ENCODE measurements at places on chromosomes 6 and 20.

DNA sequence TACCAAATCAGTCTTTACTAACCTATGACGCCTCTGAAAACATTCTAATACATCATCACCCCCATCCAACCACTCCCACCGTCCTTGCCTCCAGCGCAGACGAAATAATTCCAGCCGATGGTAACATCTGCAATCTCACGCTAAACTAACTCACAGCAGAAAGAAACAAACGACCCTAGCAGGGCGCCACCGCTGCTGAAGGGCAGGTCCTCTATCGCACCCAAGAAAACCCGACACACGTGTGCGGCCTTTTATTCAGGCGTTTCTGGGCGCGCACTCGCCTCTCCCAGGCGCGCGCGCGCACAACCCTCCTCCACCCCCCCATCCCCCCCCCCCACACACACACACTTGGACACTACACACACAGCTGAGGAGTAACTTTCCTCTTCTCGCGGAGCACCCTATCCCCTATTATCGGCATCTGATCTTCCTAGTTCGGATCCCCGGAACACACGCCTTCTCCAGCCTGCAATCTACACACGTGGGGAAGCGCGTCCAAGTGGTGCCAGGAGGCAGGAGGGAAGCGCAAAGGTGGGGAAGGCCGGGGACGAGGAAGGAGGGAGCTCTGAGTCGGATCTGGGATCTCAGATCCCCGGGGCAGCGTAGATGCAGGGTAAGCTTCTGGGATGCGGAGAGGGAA lies 1.4 kb downstream of the GFOD1 start:
- DNase-seq, result peak; percentile 64

GRCh38 chr6:80022803-80023202 lies 18.4 kb downstream of the TTK start:
- no peak for DNase-seq

- peak; percentile 74 for DNase-seq
Observed at GRCh38 chr6:131159578-131159977, 24.3 kb downstream of the AKAP7 start.

DNA sequence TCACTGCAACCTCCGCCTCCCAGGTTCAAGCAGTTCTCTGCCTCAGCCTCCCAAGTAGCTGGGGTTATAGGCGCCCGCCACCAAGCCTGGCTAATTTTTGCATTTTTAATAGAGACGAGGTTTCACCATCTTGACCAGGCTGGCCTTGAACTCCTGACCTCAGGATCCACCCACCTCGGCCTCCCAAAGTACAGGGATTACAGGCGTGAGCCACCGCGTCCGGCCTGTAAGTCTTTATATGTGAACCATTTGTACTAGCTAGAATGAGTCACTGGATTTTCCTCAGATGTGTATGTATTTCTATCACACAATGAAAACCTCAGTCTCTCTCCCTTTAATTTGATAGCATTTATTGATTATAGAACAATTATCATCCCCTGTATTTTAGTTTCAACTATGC lies 34.0 kb downstream of the ITCH start:
- no peak for DNase-seq

- DNase-seq, result no peak
Observed at GRCh38 chr6:52482903-52483670, 62.9 kb downstream of the EFHC1 start.

DNA sequence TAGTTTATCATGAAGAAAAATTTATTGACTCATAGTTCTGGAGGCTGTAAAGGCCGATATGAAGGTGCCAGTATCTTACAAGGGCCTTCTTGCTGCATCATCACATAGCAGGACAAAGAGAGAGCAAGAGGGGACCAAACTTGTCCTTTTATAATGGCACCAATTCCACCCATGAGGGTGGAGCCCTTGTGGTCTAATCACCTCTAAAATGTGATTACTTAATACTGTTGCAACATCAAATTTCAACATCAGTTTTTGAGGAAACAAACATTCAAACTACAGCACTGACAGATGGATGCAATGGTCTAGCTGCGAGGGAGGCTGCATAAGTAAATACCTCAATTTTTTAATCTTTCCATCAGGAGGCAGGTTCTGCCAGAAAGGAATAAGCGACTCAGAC lies 76.7 kb upstream of the LAMA2 start:
- DNase-seq, result no peak

DNA sequence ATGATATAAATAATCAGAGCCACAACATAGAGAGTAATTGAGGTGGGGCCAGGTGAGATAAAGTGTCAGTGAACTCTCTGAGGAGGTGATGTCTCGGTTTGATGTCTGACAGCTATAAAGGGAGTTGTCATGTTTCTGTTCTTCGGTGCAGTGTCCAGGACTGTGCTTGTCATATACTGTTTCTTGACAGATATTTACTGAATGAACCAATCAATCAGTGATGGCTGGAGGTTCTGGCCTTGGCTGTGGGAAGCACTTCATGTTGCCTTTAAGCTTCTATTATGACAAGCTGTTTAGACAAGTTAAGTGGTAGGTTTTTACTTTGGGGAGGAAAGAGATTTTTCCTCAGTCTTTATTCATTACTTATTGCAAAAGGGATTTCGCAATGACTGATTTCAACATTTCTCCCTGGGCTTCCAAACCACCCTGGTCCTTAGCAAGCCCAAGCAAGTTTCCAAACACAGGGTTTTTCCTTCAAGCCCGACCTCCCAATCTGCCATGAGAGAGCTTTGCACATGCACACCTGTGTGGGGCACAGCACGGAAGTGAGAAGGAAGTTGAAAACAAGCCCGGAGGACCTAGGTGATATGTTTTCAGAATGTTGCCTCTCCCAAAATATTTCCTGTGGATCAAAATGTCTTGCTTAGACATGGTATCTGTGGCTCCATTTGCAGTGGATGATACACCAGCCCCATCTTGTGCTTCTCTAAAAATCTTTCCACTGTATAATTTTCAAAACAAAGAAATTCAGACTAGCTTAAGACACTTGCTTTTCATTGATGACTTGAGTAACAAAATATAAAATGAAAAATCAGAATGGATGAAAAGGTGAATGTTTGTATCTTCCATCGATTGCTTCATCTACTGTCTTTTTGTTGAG lies 567.3 kb upstream of the BTBD3 start:
- no peak for DNase-seq

- DNase-seq, result peak; percentile 76
Observed at GRCh38 chr20:50980851-50981713, 22.5 kb downstream of the MOCS3 start.

DNA sequence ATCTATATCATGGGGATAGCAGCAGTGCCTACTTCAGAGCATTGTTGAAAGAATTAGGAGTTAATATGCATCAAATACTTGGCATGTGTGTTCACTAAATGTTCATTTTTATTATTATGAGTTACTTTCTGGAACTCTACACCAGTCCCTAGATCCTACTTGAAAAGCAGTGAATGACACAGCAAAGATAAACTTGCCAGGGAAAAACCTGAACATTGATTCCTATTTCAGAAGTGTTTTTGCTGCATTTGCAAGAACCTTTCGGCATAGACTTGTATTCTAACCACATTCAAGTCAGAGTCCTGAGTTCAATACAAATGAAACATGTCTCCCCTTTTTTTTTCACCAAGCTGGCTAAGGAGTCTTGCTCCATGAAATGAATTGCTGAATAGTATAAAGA lies 187.4 kb upstream of the TAB2 start:
- no peak for DNase-seq

DNA sequence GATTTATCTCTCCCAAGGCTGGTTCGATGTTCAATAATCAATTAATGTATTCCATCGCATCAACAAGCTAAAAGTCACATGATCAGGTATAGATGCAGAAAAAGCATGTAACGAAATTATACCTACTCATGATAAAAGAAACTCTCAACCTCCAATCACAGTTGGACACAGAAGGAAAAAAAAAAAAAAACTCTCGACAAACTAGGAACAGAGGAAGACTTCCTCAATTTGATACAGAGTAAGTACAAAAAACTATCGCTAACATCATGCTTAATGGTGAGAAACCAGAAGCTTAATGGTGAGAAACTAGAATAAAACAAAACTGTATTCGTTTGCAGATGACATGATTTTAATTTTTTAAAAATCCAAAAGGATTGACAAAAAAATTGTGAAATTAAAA lies 62.0 kb upstream of the SMIM29 start:
- no peak for DNase-seq

DNA sequence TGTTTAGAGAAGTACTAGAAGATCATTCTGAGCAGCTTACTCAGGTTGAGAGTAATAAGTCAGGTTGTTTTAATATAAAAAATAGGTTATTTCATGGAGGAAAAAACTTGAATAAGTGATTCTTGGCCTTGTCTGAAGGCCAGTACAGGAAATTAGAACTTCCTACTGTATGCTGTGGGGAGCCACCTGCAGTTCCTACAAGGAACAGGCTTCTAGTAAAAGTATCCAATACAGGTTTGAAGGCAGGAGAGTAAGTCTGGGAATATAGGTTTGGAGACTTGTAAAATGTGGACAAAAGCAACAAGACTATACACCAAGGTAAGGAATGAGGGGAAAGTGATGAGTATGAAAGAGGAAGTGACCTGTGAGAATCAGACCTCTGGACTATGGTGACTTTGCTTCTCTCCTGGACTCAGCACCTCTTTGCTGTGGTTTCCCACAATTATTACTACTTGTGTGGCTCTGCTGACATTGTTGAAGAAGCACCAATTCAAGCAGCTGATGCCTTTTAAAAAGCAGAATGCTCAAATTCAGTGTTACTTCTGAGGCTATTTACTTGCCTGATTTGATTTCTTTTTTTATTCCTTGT lies 278.6 kb downstream of the TBC1D7 start:
- no peak for DNase-seq

GRCh38 chr20:50246367-50247195 lies 56.0 kb downstream of the CEBPB start:
- peak; percentile 80 for DNase-seq

- no peak for DNase-seq
Observed at GRCh38 chr6:127435626-127436220, 23.5 kb downstream of the KIAA0408 start.

- no peak for DNase-seq
Observed at GRCh38 chr20:47950124-47950912, 165.0 kb upstream of the SULF2 start.

- DNase-seq, result no peak
Observed at GRCh38 chr20:52746770-52747169, 225.4 kb upstream of the TSHZ2 start.

GRCh38 chr6:113731541-113731940 lies 125.6 kb upstream of the MARCKS start:
- DNase-seq, result no peak

DNA sequence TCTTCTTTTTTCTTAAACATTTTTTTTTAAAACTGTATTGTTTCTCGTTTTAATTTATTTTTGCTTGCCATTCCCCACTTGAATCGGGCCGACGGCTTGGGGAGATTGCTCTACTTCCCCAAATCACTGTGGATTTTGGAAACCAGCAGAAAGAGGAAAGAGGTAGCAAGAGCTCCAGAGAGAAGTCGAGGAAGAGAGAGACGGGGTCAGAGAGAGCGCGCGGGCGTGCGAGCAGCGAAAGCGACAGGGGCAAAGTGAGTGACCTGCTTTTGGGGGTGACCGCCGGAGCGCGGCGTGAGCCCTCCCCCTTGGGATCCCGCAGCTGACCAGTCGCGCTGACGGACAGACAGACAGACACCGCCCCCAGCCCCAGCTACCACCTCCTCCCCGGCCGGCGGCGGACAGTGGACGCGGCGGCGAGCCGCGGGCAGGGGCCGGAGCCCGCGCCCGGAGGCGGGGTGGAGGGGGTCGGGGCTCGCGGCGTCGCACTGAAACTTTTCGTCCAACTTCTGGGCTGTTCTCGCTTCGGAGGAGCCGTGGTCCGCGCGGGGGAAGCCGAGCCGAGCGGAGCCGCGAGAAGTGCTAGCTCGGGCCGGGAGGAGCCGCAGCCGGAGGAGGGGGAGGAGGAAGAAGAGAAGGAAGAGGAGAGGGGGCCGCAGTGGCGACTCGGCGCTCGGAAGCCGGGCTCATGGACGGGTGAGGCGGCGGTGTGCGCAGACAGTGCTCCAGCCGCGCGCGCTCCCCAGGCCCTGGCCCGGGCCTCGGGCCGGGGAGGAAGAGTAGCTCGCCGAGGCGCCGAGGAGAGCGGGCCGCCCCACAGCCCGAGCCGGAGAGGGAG lies 580 bp downstream of the VEGFA start:
- DNase-seq, result peak; percentile 80

DNA sequence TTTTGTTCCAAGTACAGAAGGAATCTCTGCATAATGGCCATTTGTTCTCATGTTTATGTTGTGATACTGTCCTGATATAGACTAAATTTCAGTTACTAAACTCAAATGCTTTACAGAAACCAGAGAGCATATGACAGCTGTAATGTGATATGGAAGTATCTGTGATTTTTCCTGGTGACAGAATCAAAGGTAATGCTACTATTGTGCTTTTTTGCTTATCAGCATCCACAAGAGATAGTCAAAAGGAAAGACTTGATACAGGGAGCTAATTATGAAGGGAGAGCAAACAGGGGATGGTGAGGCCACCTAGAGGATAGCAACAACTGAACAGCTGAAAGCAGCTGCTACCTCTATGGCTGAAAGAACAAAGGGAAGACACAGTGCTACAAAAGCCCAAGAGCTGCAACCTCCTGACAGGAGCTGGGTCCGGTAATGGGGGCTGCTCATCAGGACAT lies 181.4 kb downstream of the PHF3 start:
- peak; percentile 57 for DNase-seq

DNA sequence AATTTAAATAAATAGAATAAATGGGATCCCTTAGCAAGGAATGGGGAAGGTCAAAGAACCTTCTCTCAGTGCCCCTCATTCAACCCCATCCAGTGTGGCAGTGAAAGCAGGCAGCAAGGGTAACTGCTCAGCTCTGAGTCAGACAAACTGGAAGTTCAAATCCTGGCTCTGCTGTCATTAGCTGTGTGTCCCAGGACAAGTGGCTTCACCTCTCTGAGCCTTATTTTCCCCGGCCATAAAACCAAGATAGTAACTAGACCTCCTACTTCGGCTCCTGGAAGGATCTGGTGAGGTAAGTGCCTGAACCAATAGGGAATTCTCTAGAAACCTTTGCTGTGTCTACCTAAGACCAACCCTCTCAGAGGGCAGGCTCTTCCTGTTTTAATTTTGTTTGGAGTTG lies 4.1 kb downstream of the GHRH start:
- DNase-seq, result no peak

GRCh38 chr6:25062070-25062811 lies 126.5 kb upstream of the RIPOR2 start:
- DNase-seq, result no peak

- DNase-seq, result no peak
Observed at GRCh38 chr6:157056275-157056674, 267.0 kb downstream of the TMEM242 start.

GRCh38 chr20:61369731-61370520 lies 117.9 kb downstream of the CDH4 start:
- DNase-seq, result no peak

DNA sequence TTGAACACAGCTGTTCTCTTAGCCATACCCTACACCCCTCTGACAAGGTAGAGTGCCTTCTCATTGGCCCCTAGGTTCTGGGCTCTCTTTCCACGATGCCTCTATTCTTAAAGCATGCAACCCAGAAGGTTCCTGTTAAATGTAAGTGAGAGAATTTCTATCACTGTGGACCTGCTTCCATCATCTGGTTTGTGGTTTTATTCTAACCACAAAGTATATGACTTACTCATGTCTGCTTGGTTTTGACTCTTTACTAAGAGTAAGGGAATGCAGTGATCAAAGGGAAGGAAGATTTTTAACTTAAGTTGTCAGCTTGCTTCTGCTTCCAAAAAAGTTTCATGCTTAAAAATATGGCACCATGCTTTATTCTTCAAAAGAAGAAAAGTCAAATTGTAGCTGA lies 80.2 kb downstream of the ANKEF1 start:
- no peak for DNase-seq

Measured in islet precursor cell (in vitro differentiated cells).